ENCODE measurements at places on chromosomes 3 and 15. TPM values are rescaled to one million over a fixed set of nuclear protein-coding genes. Genes with fewer than 3 reads are reported as not detected.

The SPTSSB gene
- not detected for total RNA-seq

The STAB1 gene
- total RNA-seq = not detected

The CSNK1G1 gene
- total RNA-seq = 17.7 TPM

The ACVR2B gene
- 1.2 TPM for total RNA-seq

The VIPR1 gene
- not detected for total RNA-seq

The FETUB gene
- not detected for total RNA-seq

The ATR gene
- 23.3 TPM for total RNA-seq
